DMS79 (cell line): ENCODE measurements at places on chromosomes 3 and 15.

DNA sequence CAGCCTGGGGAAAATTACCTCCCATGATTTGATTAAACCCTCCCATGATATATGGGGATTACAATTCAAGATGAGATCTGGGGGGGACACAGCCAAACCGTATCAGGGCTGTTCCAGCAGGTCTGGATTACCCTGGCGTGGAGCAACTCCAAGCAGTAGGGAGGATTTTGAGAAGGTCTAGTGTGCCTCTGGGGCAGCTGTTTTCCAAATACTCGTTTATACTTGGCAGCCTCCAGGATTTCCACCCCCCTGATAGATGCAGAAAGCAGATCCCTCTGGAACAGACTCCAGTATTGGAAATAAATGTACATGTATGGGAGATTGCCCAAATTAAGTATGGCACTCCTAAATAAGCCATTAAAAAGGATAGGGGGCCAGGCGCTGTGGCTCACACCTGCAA is 7.7 kb upstream of the IRAK2 start:
- DNase-seq: no peak

GRCh38 chr3:18153571-18154173 is 271.5 kb downstream of the SATB1 start:
- no peak for DNase-seq

GRCh38 chr15:62051166-62051565 is 9.1 kb downstream of the VPS13C start:
- DNase-seq: no peak

GRCh38 chr3:9676785-9677184 is 26.8 kb upstream of the CPNE9 start:
- DNase-seq: no peak

GRCh38 chr3:182936239-182936917 is 44.0 kb downstream of the DCUN1D1 start:
- no peak for DNase-seq

GRCh38 chr3:37532168-37532567 is 329.5 kb upstream of the CTDSPL start:
- no peak for DNase-seq

- DNase-seq: no peak
These were observed 14.9 kb downstream of the C3orf33 start for GRCh38 chr3:155791190-155791589.

DNA sequence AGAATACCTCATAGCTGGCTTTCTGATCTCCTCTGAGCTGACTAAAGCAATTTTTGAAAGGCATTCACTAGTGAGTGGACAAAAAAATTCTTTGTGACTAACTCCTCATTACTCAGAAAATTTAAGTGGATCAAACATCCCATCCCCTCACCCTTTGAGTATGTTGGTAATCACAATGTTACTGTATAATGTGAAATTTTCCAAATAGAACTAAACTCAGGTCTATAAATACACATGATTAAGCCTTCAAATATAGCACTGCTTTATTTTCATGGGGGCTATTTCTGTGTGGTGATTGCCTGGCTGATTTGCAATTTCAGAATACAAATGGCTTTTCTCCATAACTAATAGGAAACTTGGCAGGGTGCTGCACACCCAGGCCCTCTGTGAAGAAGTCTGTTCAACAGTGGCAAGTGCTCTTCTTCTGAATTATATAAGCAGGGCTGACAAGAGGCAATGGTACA is 45.9 kb upstream of the ACTC1 start:
- DNase-seq: no peak

GRCh38 chr3:88979760-88980159 is 127.7 kb upstream of the EPHA3 start:
- no peak for DNase-seq

DNA sequence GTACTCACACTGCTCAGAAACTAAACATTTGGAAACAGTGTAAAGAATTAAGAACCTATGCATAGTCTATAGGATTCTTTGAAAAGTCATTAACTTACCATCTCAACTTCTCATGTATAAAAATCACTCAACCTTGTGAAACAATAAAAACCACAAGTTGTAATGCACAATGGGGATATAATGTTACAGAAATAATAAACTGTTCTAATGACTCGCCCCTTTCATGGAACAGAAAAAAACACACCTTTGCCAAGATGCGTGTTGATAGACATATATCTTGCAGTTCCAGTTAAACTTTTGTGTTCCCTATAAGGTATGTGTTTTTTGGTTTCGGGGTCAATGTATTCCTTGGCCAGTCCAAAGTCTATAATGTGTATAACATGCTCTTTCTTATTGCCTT is 50.8 kb upstream of the PPIB start:
- no peak for DNase-seq

DNA sequence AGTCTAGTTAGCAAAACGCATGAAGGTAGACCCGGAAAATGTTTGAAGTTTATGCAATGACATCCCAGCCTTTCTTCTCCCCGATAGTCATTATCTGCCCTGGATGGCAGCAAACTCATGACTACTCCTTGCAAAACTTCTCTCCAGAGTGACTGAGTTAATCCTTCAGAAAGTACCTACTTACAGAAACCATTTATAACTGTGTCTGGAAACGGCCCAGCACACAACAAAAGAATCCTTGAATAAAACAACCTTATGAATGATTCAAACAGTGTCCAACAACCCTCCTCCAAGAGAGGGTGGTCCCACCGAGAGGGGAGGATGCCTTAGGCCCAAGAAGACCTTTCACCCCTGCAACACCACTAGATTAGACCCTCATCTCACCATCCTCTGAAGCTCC is 14.2 kb downstream of the ST8SIA2 start:
- no peak for DNase-seq

- DNase-seq: no peak
These were observed 61.1 kb downstream of the ZNF445 start for GRCh38 chr3:44416031-44417030.

- no peak for DNase-seq
These were observed 330.8 kb upstream of the PDZRN3 start for GRCh38 chr3:73955494-73956070.

- no peak for DNase-seq
These were observed 16.1 kb downstream of the POU1F1 start for GRCh38 chr3:87260270-87260669.

- no peak for DNase-seq
These were observed 47.8 kb upstream of the TMEM158 start for GRCh38 chr3:45273681-45274515.

DNA sequence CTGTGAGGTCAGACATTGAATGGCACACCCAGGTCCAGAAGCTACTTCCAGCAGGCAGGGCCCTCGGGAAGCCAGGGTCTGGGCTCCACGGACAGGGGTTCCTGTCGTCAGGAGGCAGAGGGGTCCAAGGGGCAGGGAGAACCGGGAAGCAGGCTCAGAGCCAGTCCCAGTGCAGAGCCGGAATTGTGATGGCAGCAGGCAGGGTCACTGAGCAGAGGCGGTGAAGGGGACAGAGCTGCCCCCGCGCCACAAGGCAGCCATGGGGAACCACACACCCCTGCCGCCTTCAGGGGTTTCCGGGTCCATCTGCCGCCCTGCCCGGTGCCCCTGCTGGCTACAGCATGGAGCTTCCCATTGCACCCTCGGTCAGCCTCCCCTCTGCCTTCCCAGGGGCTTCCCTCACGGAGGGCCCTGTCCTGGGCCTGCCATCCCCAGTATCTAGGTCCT is 136.9 kb downstream of the NSMCE3 start:
- DNase-seq: no peak

GRCh38 chr3:142808103-142808917 is 80.6 kb downstream of the PCOLCE2 start:
- DNase-seq: no peak

DNA sequence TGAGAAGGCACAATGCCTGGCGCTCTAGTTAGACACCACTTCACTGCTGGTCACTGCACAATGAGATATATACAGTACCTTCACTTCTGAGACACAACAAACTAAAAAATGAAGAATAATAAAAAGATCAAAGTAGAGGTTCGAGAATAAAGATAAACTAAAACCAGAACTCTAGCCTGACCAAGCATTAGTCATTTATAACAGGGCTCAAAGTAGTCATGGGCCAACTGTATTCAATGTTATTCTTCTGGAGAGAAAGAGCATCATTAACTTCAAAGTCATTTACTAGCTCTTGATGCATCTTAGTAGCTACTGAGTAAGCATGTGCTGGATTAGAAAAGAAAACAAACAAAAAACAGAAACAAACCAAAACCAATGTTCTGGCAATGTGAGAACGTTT is 145.2 kb downstream of the SSR3 start:
- DNase-seq: no peak

GRCh38 chr15:94001255-94001801 is 230.0 kb upstream of the MCTP2 start:
- DNase-seq: no peak

GRCh38 chr3:99637368-99638111 is 854 bp upstream of the COL8A1 start:
- no peak for DNase-seq

DNA sequence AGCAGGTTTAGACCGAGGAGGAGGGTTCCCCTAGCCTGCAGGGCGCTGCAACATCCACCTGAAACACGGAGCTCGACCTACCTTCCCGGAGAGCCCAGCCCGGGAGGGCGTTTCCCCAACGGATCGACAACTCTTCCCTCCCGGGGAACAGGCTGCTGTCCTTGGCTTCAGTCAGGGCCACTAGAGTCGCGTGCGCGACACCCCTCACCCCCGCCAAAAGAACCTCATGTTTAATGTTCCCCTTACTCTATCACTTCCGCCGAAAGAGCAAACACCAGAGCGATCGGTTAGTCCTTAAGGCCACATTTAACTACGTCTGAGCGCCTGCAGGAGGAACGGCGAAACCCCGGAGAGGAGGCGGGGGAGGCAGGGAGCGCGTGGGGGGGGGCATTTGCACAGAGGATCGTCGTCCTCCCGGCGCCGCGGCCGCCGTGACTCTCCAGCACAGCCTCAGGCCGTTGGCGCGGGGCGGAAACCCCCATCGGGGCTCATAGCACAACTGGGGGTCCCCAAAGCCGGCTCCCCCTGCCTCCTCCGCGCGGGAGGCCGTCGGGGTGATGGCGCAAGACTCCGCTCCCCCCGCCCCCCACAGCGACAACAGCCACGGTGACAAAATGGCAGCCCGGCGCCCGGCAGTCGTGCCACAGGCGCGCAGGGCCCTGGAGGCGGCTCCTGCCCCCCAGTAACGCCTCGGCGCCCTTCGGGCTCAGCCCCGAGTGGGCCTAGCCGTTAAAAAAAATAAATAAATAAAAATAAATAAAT is 3.2 kb downstream of the ANP32A start:
- DNase-seq: no peak

DNA sequence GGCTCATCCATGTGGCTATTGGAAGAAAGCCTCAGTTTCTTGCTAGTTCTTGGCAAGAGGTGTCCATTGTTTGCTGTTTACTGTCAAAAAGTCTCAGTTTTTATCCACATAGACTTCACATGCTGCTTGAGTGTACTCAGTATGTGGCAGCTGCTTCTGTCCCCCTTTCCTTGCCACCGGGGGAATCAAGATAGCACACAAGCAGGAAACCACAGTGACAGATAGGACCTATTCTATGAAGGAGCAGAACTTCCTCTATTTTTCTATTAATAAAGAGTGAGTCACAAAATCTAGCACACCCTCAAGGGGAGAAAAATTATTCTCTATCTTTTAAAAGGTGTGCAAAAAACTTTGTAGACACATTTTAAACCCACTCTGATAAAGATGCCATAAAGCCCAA is 121.4 kb upstream of the GMNC start:
- DNase-seq: no peak

GRCh38 chr3:4664412-4664811 is 171.3 kb downstream of the ITPR1 start:
- DNase-seq: no peak

- peak; percentile 96 for DNase-seq
These were observed 5.7 kb downstream of the ESYT3 start for GRCh38 chr3:138440121-138440521.

GRCh38 chr3:72698154-72698917 is 149.9 kb downstream of the SHQ1 start:
- no peak for DNase-seq

DNA sequence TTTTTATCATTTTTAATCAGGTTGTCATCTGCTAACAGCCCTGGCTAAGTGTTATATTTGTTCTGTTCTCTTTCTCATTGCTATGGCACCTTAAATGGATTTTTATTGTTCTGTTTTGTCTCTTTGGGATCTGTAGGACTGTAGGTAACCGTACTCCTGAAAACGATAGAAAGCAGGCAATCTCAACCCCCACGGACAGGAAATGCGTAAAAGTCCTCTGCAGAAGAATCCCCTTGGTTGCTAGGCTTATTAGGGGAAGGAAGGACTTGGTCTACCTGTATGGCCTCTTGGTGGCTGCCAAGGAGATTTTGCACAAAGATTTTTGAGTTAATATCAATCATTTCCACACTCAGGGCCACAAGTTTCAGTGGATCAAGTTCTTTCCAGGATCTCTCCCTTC is 571.9 kb upstream of the ZNF385D start:
- no peak for DNase-seq

DNA sequence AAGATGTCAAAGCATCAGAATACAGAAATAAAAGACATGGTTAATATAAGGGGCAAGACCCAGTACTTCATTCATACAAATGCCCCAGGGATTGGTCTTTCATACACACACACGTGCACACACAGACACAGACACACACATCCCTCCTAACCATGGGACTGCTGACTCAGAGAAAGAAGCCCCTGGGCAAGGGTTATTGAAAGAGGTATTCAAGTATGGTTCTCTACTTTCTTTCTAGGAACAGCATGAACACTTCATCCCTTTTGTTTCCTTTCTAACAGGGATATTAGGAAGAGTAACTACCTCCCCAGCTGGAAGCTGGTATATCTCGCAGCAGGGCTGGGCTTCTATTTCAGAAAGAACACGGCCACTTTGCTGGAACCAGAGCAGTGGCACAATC is 33.2 kb upstream of the ZFAND6 start:
- DNase-seq: no peak

GRCh38 chr15:79089331-79089889 is 1.2 kb downstream of the RASGRF1 start:
- DNase-seq: no peak

- no peak for DNase-seq
These were observed 266.3 kb downstream of the TBL1XR1 start for GRCh38 chr3:176930942-176931341.

DNA sequence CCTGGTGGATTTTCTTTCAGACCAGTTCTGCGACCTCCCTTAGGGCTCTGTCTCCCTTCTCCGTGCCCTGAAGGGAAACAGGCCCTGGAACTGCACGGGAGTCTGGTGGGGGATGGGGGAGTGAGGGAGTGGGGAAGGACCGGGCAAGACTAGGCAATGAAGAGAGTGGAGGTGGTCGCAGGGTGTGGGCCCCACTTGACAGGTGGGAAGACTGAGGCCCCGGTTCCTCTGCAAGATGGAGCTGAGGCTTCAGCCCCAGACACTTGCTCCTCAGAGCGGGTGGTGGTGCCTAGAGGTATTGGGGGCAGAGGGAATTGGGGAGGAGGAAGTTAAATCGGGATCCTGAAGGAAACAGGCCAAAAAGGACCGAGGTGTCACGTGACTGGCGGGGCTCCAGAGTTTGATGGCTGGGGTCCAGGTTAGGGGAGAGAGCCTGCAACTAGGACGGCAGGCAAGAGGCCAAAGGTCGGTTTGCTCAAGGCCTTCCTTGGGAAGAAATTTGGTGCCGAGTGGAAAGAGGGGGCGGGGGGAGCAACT is 597 bp upstream of the CAMK1 start:
- no peak for DNase-seq
